ENCODE measurements at places on chromosomes 4 and X.

DNA sequence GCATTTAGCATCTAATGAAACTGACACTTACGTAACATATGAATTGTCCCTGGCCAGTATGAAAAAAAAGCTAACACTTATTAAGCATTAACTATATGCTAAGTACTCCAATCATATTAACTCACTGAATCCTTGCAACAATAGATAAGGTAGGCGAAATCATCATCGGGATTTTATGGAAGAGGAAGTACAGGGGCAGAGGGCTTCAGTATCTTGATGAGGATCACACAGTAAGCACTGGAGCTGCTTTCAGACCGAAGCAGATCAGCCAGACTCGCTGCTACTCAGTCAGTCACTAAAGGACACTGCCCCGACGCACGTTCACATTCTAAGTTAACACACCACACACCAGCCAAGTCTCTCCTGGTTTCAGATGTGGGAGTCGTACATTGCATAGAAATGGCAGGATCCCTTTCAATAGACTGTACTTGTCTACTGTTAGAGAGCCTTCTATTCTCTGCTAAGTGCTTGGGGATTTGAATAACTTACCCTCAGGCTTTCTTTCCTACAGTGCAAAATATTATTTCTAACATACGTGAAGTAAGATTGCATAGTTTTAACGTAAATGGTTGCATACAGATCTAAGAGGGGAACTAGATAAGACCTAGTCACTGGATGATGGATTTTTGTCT is 540.2 kb upstream of the TENM3 start:
- DNase-seq = no peak

- no peak for DNase-seq
Observed at GRCh38 chr4:24056289-24056688, 166.4 kb upstream of the PPARGC1A start.

DNA sequence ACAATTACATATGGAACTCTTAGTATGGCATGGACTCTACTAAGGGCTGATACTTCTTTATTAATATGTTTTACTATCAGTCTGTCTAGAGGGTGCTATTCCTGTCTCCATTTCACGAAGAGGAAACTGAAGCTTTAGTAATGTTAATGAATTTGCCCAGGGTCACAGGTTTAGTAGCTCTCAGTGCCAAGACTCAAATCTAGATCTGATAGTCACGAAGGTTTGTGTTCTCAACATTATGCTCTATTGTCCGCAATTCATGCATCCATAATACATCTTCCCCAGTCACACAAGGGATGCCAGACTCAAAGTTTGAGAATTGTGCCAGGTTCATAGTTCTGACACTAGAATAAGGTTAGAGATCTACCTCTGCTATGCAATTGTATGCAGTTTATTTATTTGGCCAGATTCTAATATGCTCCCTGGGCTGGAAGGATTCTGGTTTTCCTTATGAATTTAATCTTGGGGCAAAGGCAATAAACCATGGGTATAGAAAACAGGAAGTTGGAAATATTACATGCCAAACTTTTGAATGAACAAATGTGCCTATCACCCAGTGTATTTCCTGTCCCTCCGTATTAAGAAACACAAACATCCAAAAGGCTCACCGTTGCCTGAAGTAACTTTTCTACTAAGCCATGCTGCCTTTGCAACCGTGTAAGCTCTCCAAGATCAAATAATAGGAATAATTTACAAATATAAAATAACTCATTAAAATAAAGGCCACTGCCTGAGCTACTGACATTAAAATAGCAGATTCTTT is 478.5 kb downstream of the INPP4B start:
- DNase-seq = no peak

DNA sequence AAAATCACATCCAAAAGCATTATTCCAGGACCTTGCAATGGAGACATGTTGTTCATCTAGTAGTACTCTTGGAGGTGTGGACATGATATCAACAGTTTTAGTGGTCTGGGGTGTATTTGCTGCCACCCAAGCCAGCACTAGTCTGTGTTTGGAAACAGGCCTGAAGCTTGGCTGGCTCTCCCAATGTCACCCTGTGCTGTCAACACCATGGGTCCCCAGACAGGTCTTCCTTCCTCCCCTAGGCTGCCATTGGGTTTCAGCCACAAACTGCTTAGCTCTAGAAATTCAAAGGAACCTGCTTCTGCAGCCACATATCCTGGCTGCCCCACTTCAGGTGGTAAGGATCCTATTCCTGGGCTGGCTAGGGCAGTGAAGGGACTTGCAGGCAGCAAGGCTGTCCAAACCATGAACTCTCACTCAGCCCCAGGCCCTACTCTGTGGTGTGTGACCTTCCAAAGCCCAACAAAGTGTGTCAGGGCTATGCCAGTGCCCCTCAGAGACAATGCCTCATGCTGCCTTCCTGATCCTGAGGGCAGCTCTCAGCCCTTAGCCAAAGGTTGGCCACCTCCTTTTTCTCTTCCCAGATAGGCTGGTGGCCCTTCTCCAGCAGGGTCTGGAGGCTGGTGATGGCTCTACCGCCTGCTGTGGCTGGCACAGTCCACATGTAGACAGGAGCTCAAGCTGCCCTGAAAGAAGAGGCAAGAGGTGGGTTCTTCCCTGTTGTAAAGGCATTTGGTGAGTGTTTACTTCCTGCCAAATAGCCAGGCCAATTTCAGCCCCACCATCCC is 18.3 kb downstream of the AMER1 start:
- DNase-seq = no peak

DNA sequence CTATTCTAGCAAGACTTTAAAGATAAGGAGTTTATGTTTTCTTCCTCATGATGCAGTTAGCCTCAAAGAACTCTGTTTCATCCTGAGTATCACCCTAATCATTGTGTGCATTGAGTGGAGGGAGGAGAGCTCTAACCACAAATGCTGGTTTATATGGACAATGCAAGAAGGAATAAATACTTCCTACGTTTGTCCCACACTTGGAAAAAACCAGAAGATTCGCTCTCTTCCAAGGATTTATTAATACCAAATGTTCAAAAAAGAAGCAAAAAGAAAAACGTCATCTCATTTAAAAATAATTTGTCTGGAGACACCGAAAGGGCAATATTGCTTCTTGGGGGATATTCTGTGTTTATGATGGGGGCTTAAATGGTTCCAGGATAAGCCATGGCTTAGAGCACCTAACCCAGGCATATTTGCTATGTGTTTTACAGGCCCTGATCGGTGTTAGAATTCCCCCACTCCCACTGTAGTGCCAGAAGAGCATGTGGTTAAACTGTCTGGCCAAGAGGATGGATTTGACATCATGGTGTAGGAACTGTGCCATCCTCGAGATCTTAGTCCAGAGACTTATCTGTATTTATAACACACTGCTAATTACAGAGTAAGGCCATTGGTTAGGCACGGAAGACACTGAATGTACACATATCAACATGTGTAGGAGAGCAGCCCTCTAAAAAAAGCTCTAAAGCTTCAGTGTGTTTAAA is 227.2 kb downstream of the ANK2 start:
- DNase-seq = peak; percentile 82

DNA sequence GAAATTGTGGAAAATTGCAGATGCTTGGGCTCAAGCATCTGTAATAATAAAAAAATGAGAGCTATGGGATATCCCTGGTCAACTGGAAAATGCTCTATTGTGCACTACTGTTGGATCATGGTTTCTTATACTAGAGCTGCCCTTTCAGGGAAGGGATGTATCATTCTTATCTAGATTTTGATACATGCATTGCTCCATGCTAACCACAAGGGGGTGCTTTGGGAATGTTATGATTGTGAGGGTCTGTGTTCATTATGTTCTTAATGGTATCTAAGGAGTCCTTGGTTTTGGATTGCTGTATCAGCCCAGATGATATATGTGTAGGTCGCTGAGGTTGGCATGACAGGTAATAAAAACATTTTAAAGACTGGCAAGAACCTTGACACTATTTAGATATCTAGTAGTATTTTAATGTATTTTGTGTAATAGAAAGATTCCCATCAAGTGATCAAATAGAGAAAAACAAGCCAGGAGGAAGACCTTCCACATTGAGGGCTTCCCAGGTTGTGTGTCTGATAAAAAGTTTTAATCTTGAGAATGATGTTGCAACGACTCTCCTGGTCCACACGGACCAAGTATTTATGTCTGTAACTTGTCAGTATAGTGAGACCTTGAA is 49.2 kb upstream of the TLR2 start:
- no peak for DNase-seq

DNA sequence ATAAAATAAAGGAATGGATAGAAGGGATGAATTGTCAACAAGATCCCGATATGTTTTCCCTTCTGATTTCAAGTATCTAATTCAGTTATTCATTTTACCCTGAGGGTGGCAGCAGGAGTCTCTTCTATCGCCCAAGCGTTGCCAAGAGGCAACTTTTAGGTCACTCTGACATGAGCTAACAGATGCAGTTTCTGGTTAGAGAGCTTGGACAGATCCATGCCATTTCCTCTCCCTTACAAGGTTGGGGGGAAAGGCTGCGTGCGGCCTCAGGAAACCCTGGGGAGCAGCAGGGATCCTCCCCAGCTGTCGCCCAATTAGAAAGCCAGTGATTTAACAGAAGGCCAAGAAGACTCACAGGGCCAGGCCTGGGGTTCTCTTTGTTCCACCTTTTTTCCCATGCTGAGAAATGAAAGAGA is 35.3 kb upstream of the WAS start:
- DNase-seq = peak; percentile 36

GRCh38 chrX:805988-806387 is 175.4 kb downstream of the SHOX start:
- no peak for DNase-seq
